ENCODE measurements at places on chromosomes 1 and 21.
A peak's percentile ranks its signal among the peaks of the same experiment; 100 is the strongest.

DNA sequence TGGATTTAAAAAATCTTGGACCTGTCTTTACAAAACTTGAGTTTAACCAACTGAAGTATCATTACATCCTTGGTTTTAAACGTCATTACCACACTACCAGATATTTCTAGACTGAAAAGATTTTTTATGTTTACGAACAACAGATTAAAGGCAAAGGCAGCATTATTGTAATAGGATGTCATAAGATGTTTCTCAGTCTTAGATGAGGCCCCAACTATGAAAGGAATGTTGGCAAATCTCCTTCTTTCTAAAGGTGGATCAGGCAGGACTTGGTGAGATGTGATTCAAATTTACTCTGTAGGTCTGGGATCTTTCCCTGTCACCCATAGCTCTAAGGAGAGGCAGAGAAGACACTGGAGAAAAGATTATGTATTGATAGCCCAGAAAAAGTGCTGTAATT, 417.9 kb downstream of the PTBP2 start:
- no peak for DNase-seq

DNA sequence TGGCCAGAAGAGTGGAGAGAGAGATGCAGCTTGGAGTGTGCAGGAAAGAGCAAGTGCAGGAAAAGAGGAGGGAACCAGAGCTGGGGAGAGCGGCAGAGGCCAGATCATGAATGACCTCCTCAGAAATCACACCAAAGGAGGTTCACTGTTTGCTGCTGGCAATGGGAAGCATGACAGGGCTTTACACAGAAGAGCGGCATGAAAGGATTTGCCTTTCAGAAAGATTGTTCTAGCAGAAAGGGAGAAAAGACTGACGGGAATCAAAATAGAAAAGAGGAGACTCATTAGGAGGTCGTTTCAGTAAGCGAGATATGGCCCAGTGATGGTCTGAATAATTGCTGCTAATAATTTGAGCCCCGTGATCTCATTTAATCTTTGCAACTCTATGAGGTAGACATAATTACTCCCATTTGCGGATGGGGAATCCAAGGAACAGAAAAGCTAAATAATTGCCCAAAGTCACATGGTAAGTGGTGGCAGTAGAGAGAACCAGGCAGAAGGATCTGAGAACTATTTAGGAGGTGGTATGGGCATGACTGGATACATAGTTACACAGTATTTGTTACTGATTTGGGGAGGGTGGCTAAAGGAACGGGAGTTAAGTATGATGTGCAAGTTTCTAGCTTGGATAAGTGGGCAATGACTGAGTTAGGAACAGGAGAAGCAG, 12.5 kb upstream of the HNRNPR start:
- no peak for DNase-seq

GRCh38 chr1:94068096-94068998, 52.6 kb downstream of the ABCA4 start:
- no peak for DNase-seq

DNA sequence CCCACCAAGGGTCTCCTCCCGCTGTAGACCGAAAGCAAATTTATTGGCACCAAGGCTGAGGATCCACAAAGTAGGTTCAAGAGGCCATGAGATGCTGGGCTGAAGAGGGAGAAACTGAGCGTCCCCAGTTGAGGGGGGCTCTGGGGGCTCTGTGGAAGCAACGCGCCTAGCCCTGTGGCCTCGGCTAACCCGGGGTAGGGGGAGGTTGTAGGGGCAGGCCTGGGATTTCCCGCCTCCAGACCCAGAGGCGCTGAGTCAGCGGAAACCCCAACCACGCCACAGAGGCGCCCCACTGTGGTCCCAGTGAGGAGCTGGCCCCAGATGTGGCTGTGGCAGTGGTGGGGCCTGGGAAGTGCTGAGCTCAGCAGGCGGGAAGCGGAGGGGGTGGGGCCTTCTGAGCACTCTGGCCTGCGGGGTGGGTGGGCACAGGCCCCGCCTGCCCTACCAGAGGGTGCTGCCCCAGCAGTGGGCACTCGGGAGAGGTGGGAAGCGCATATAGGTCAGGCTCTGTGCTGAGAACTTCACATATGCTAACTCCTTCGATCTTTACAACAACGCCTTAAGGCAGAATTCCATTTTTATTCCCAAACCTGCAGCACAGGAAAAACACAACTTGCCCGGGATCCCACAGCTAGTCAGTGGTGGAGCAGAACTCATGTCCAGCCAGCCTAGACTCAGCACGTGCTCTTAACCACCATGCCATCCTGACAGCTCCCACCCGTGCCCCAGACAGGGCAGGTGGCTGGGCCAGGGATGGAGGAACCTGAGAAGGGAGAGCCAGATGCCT, 1.5 kb upstream of the COL16A1 start:
- peak; percentile 59 for DNase-seq

- no peak for DNase-seq
Measured at GRCh38 chr1:212287261-212287895, 2.2 kb downstream of the PPP2R5A start.

- DNase-seq: no peak
Measured at GRCh38 chr1:76082062-76082461, 7.5 kb downstream of the ST6GALNAC3 start.

DNA sequence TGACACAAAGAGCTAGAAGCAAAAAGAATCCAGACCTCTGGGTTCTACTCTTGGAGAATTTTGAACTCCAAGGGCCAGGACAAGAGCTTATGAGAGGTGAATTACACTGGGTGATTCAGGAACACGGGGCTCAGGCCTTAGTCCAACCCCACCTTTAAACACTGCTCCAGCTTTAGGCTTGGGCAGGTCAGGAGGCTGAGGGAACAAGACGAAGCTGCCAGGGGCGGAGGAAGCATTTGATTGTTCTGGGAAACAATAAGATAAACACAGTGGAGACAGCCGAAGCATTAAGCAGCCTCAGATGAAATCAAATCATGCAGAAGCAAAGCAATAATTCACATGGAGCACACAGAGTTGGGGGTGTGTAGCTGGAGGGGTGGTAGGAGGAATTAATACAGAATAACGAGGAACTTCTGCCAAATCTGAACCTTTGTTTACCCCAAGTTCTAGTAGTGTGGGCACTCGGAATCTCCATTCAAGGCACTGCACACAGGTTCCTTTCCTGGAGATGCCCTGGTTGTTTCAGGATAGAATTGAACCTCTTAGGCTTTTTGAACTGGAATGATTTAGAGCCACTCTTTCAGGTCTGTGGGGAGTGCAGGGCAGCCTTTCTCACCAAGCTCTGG, 93.2 kb downstream of the PLXNA2 start:
- no peak for DNase-seq

DNA sequence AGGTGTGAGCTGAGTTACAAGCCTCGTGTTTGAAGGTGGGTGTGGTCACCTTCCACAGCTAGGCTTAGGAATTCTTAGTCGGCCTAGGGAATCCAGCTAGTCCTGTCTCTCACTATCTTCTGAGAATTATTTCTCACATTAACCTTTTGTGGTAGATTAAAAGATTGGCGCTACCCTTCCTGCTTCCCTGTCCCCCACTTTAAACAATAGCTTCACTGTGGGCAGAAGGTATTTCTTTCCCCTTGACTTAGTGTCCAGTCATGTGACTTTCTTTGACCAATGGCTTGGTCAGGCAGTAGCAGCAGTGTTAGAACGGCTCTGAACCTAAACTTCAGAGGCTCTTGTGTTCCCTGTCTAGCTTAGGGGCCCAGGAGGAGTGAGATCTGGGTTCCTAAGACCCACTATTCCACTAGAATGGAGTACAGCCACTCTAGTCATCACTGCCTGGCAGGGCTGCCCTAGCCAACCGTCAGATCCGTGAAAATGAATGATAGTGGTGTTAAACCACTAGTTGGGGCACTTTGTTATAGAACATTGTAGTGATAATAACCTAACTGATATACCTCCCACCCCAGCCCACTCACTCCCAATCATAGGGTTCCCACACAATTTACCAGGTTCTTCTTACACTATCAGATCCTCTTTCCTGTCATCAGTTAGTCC, 13.9 kb upstream of the C1orf141 start:
- DNase-seq: no peak
